ENCODE measurements at places on chromosomes 2 and 18.

GRCh38 chr2:223020971-223021675 is 30.9 kb upstream of the KCNE4 start:
- no peak for DNase-seq

DNA sequence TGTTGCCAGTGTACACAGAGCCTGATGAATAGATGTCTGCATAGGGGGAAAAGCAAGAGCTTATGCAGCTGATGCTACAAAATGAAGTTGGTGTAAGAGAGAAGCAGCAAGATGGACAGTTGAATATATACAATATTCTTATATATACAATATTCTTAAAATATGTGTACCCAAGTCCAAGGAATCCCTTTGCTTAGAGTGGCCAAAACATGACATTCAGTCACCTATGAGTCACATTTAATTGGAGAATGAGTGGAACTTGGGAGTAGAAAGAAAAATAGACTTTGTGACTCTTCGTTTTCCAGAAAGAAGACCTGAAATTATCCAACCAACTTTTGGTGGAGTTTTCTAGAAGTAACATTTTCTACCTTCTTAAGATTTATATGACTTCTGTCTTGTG is 81.8 kb downstream of the SCN9A start:
- no peak for DNase-seq

- no peak for DNase-seq
These were observed 130.0 kb downstream of the PLCL1 start for GRCh38 chr2:197934261-197934933.

GRCh38 chr18:62518460-62519375 is 4.1 kb upstream of the ZCCHC2 start:
- no peak for DNase-seq

DNA sequence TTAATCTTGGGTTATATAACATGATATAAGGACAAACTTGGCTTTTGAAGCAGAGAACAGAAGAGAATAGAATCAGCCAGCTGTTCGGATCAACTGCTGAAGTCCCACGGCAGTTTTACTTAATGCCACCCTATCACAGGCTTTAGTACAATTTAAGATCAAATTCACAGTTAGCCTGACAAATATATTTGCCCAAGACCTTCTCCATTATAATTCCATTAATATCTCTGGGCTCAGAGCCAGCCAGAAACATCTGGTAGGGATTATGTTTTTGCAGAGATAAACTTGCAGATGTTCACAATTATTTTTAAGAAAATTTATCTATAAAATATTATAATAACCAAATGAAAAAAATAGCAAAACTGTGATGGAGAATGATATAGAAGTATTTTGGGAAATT is 381.4 kb downstream of the RAD51AP2 start:
- no peak for DNase-seq

Measured in GM03348 (cell line).